ENCODE measurements at places on chromosomes 12 and 14.

GRCh38 chr12:66236969-66237368 lies 48.0 kb downstream of the IRAK3 start:
- no peak for DNase-seq

DNA sequence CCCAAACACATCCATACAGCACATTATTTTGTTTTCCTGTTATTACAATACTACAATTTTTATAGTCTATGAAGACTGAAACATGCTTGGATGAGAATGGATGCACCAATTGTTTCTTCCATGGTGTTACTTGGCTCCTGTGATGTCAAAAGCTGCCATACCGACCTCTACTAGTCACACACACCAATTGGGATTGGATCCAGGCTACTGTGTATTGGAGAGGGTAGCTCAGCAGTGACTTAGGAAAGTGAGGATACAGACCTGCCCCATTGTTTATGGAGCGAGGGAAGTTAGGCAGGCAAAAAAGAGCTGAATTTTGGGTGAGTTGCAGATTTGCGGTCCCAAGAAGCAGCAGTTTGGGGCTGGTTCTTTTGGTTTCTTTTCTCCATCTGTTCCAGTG lies 30.8 kb upstream of the AKAP6 start:
- DNase-seq: no peak

- DNase-seq: no peak
Observed at GRCh38 chr14:24143511-24143910, 2.1 kb upstream of the EMC9 start.

DNA sequence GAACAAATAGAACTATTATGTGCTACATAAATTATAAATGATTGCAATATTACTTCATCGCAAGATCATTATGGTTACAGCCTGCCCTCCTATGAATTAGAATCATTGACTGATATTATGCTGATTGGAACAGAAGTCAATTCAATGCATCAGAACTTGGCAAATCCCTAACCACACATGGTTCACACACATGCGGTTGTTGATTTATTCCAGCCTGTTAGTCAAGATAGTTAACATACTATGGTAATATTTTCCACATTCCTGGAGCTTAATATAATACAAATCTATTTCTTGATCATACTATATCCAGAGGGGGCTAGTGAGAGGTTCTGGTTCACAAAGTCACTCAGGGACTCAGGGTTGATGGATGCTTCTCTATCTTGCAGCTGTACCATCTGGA lies 9.7 kb upstream of the CACNA1C start:
- DNase-seq: no peak

GRCh38 chr14:103140316-103141109 lies 17.3 kb downstream of the TNFAIP2 start:
- DNase-seq: peak; percentile 55

GRCh38 chr12:53074999-53075370 lies 4.2 kb downstream of the SPRYD3 start:
- DNase-seq: no peak

DNA sequence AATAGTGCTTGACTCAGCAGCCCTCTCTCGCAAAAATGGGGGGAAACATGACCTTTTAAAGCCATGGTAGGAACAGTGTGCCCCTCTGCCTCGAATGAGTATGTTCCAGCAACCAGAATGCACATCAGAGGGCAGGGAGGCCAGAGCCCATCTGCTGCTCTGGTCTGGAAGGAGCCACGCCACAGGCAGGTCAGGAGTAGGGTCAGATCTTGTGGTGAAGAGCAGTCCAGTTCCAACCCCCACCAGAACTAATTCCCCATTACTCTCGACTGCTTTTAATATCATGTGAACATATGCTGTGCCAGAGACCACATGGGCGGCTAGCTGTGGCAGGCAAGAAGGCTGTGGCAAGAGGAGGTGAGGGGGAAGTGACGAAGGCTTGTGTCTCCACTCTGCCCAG lies 34.6 kb upstream of the TMX1 start:
- DNase-seq: no peak

- DNase-seq: no peak
Observed at GRCh38 chr12:130655881-130656280, 60.2 kb downstream of the RIMBP2 start.

DNA sequence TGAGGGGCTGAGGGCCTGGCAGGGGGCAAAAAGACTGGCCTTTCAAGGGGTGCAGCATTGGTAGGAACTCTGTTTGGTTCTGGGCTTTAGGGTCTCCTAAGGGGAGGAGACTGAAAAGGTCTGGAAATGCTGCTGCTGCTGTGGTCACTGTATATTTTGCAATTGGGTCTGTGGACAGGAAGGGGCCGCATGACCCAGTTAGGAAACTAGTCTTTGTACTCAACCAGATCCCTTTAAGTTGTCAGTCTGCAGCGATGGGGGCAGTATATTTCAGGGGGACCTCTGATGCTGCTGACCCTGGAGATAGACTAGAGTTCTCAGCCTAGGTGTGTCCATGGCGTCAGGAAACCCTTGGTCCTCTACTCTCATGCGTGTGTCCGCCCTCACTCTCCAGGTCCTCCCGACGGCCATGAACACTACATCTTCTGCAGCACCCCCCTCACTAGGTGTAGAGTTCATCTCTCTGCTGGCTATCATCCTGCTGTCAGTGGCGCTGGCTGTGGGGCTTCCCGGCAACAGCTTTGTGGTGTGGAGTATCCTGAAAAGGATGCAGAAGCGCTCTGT lies 4.0 kb downstream of the LTB4R start:
- DNase-seq: no peak

DNA sequence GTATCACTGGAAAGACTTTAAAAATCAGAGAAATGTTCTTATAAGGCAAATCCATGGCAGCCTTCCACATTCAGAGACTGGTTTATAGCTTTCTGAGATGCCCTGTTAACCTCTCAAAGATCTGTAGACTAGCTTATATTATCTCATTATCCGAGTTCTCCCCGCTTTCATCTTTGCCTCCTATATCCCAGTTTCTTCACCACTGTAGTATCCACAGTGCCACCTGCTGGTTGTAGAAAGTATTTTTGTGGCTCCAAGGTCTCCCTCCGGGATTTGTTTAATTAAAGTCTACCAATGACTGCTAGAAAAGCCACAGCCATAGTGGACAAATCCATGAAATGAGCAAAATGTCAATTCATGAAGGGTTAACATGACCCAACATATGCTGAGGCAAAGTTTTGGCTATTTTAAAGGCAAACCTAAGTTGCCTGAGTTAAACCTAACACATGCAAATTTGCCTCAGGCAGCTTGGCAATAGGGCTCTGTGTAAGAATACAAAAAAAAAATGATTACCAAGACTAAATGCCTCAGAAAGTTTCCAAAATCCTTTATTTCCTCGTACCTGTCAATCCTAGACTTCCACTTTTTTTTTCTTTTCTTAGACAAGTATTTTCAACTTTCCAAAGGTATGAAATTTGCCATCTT lies 218.8 kb upstream of the BMP4 start:
- peak; percentile 96 for DNase-seq

DNA sequence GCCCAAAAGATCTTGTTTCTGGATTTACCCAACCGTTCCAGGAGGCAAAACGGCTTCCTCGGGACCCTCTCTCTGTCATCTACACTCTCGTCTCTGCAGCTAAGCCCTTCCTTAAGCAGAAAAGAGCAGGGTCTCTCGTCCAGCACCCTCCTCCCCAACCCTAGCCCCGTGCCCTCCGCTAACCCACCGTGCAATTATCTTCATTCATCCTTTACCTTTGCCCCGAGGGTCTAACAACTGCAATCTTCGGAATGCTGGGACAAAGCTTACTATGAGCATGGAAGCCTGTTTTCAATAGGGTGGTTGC lies 276 bp upstream of the BMAL2 start:
- no peak for DNase-seq

GRCh38 chr12:97380440-97380839 lies 82.2 kb upstream of the RMST start:
- no peak for DNase-seq

DNA sequence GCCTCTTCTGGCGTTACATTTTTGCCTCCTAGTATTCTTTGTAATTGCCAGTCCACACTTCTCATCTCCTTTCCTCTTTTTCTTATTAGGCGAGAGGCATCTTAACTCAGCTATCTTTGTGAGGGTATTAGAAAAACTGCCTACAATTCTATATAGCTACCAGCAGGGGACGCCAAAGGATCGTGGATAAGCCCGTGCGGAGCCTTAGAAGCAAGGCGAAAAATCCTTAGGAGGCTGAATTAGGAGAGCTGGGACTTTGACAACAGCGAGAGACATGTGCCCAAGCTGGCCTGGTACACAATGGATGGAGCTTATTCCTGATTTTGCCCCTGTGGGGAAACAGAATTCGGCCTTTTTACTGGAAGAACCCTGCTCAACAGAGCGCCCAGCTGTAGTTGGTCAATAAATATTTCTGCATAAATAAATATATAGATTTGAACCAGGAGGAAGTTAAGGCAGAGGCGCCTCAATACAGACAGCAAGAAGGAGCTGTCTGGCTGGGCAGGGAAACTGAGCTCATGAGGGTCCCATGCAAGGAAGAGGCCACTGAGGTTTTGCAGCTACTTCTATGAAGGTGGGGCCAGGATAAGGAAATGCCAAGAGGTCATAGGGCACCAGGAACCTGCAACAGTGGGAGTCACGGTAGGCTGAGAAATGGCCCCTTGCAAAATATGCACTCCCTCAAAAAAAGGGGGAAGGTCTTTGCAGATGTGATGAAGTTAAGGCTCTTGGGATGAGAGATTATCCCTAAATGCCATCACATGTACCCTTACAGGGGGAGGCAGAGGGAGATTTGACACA lies 14.6 kb upstream of the RBM19 start:
- peak; percentile 81 for DNase-seq

- no peak for DNase-seq
Observed at GRCh38 chr12:1702713-1703112, 11.8 kb downstream of the ADIPOR2 start.

DNA sequence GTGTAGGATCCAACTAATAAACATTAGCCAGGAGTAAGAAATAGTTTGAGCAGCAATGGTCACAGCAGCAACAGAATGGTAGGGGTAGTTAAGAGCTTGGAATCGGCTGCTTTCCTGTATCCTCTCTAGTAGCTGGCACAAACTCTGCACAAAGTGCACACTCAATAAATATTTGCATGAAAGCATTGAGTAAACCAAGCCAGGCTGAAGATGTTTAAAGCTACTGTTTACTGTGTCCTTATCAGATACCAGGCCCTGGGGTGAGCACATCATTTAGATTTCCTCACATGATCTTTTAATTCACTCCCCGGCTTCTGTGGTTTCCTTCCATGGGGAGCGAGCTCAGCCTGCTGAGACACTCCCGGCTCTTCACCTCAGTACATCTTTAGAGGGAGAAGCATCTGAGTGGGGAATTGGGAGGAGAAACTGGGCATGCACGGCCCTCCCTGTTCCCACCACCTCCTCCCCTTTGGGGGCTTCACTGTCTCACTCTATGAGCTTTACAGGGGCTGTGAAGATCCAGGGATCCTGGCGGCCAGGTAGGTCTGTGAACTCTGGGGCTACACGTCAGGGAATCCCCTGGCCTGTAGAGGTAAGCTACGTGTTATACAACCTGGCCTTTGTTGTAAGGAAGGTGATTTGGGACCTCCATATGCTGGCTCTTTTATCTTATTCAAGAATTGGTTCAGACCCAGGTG lies 107.2 kb upstream of the VASH1 start:
- no peak for DNase-seq

DNA sequence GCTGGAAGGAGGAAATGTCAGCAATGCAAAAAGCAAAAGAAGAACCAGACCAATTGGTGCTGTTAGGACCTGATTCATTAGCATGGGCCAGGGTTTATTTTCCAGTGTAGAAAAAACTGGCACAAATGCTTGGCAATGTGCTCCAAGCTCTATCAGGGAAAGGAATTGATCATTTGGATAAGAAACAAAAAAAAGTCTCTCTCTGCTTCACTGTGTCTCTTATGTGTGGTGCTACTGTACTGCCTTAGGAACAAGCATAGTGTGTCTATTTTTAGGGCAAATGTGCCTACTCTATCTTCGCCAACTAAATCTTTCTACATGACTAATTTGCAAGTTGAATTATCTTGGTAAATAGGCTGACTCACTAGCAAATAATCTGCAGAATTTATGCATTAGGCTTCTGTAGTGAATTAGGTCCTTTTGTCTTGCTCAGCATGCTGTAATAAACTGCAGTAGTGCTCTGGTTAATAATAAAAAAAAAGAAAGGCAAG lies 236.7 kb downstream of the MDGA2 start:
- no peak for DNase-seq

DNA sequence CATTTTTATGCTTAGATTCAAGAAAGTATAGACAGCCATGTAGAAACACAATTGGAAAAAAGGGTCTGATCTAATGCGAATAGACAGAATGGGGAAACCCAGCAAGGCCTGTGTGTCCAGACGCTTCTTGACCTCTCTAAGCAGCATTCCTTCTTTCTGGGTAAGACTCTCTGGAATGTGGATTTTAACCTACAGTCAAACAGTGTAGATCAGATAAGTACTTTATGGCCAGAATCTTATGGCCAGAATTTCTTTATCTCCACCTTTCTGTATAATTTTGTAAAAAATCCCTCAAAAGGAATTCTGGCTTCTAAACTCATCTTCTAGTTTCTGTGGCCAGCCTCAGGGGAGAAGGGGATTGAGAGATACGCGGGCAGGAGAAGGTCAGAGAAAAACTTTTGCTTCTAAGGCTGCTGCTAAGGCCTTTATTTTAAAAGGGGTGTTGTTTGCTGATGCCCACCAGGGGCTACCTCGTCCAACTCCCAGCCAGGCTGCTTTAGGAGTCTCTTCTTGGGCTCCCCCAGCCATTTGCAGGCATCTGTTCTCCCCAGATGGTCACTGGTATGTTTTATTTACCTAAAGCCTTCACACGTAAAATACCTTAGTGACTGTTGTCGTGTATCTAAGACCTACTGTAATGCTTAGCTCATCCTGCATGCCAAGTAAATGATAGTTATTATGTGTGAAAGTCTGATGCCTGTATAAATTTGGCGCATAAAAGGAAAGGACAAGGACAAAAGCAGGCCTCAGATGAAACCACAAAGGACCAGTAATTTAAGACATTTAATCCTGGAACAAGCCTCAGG lies 68.4 kb downstream of the ANO6 start:
- peak; percentile 63 for DNase-seq

DNA sequence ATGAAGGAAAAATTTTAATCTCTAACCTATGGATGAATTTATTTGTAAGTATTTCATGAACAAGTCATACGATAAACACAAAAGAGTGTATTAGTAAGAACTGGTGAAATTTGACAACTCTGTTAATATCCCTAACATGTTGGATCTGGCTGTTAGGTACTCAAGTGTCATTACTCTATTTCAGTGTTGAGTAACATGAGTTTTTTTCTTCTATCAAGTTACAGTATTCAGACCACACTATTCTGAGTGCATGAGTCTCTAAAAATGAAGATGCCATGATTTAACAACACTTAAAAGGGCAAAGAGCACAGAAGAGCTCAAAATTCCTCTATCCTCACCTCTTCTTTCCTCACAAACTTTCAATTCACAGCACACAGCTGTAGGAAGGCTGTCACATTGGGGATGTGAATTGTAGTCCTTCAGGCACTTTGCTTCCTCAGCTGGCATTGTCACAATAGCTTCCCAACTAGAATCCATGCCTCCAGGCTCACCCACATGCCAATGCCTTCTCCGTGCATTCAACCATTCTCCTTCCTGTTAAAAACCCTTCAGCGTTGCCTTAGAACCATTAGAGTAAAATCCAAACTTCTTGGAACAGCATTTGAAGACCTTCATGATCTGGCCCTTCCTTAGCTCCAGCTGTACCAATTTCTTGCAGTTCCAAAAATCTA lies 73.7 kb upstream of the DBX2 start:
- no peak for DNase-seq
